Stimulated activated CD8-positive, alpha-beta memory T cell treated with anti-CD3 and anti-CD28 coated beads, Interleukin-7, amount 100 ng/mL, for 24 hours (primary cell): ENCODE measurements at places on chromosomes 16 and 17.

DNA sequence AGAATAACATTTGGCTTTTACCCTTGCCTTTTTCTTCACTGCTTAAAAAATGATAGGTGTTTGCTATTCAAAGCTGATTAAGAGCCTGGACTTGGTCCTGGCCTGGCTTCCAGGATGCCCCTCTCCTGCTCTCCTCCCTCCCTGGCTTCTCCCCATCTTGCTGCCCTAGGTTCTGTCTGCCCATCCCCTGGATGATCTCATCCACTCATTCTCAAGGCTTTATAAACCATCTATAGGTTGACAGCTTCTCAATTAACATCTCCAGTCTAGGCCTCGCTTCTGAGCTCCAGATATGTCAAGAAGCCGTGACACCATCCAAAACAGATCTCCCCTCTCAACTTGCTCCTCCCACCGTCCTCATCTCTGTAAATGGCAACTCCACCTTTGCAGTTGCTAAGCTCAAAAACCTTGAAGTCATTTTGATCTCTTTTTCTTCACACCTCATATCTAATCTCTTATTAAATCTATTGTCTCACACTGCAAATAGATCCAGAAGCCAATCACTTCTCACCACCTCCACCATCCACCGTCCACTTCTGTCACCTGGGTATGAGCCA is 8.7 kb downstream of the ZNF771 start:
- DNase-seq: no peak

DNA sequence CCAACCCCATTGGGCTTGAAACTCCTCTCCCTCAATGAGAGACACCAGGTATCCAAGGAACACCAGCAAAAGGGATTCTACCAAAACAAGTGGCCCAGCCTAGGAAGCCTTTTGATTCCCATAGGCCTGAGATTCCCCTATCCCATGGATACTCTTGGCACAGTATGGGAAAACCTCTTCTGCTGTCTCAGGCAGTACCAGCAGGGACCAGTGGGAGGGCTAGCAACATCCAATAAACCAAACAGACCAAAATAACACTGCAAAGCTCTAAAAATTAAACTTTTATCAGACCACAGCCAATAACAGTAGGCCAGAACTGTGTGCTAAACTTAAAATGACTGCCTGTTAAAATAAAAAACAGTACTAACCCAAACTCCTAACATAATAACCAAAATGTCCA is 153.9 kb upstream of the CES5A start:
- DNase-seq: no peak

DNA sequence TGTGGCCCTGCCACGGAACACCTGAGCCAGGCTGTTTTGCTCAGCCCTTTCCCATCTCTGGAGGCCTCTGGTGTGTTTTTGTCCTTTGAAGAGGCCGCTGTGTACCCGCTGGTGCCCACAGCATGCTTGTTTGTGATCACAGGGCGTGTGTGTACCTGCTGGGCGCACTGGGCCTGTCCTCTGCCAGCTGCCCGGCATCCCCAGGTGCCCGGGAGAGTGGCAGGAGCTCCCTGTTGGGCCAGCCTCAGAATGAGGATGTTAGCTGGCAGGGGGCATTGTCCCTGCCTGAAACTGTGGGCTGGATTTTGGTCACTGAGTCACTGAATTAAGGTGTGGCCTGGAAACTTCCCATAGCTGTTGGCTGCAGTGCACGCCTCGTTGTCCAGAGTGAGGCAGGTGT is 31.1 kb downstream of the BAIAP2 start:
- DNase-seq: no peak

DNA sequence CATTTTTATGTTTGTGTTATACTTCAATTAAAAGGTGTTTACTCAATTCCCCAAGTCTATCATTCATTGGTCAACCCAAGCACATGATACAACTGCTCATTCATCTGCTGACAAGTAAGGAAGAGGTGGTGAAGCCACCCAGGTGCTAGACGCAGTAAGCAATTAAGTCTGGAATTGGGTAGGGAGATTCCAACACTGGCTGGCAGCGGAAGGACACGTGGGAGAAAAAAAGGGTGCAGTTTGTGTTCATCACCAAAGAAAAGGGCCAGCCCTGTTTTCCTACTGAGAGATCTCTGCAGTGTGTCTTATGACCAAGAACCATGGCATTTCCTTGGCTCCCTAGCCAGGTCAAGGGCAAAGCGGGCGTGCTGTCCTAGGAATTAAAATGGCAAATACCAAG is 11.8 kb upstream of the ZNF23 start:
- DNase-seq: no peak

- DNase-seq: no peak
Observed at GRCh38 chr17:80388175-80388574, 26.8 kb upstream of the ENDOV start.

DNA sequence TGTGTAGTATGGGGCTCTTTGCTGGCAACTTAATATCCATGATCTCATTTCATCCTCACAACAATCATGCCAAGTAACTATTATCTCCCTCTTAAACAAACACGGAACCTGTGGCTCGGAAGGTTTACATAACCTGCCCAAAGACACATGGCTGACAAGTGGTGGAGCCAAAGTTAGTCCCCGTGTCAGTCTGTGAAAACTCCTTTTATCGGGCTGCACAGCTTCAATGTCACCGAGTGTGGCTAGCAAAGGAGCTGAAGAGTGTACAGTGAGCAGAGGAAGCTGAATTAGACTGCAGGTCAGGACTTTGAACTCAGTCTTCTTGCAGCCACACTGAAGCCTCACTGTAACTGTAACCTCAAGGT is 80.3 kb downstream of the PARN start:
- DNase-seq: no peak

DNA sequence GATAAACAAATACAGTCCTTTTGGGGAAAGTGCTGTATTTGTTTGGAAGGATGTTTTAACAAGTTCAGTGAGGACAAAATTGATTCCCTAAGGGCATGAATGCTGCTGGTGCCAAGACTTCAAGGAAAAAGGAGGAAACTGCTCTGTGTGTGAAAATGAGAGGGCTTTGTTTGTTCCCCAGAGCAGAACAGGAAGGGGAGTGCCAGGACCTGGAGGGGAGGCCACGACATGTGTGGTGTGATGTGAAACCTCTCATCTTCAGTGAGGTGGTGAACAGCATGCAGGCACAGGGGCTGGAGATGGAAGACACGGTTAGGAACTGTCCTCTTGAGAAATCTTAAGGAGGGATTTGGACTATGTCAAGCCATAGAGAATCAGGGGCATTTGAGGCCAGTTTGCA is 46.6 kb upstream of the GRIN2A start:
- DNase-seq: no peak

GRCh38 chr17:56661906-56662305 is 68.4 kb downstream of the NOG start:
- DNase-seq: no peak

DNA sequence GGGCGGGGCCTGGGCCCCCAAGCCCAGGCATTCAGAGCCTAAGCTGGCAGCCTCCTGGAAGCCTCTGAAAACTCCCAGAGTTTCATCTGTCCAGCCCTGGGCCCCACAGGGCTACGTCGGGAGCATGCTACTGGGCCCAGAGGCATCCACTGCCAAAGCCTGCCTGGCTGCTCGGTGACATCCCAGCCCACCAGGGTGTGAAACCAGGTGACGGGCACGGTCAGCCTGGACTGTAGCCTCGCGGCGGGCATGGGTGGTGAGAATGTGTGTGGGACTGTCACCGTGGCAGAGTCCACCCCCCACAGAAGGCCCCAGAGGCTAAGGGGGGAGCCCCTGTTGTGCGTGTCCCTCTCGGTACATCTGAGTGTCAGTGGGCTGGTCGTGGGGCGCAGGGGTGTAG is 25.6 kb upstream of the AATK start:
- DNase-seq: no peak

- no peak for DNase-seq
Observed at GRCh38 chr16:67120025-67120424, 10.3 kb downstream of the PHAF1 start.

DNA sequence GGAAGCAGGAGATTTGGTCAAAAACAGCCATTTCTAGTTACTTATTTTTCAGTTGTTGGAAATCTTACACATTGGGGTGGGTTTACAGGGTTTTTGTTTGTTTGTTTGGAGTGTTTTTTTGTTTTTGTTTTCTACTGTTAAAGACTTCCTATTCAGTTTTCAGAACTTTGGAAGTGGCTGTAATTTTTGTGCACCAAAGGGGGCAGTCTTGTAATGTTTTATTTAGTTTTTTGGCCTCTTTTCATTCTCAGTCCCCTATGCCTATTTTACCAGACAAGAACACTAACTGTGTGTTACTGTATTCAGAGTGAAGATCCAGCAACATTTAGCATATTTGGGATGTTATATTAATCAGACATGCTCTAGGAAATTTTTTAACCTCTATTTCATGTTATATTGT is 20.6 kb downstream of the TPPP3 start:
- no peak for DNase-seq

GRCh38 chr16:17379121-17379571 is 91.6 kb downstream of the XYLT1 start:
- no peak for DNase-seq

- DNase-seq: no peak
Observed at GRCh38 chr16:30491744-30492308, 19.3 kb downstream of the ITGAL start.

GRCh38 chr17:72702998-72703397 is 389.5 kb downstream of the SLC39A11 start:
- DNase-seq: no peak

DNA sequence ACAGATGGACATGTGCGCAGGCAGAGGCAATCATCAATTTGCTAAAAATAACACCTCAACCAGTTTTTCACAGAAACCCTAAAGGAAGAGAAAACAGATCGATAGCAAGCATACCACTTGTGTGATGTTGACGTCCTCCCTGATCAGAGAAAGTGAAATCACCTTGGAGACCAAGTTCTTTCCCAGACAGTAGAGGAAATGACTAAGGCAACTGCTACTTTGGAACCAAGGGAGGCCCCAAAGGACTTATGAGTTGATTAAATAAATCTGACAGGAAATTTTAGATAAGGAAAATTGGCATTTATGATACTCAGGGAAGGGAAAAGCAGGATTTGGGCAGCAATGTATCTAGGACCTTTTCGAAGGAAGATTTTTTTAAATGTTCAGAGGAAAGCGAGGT is 267.1 kb upstream of the ASIC2 start:
- DNase-seq: no peak

DNA sequence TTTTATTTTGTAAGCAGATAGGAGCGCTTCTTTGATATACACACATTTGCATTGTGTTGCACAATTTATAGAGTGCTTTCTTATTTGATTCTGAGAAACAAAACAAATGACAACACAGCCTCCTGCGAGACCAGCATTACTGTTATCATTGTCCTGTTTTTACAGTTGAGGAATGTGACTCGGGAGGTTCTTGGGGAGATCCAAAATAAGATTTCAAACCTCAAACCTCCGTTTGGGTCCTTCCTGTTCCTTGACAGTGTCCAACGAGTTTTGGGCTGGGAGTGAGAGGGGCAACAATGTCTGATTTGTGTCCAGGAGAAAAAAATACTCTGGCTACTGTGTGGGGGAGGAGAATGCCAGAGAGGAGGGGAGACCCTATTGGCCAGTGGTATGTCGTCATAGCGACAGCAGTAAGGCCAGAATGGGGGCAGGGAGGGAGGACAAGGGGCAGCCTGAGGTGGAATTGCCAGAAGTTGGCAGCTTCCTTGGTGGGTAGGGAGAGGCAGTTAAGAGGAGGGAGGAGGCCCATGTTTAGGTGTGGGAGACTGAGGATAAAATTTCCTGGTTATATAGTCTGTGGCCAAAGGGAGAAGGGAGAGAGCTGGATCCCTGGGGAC is 45.5 kb downstream of the TMEM132E start:
- DNase-seq: no peak

DNA sequence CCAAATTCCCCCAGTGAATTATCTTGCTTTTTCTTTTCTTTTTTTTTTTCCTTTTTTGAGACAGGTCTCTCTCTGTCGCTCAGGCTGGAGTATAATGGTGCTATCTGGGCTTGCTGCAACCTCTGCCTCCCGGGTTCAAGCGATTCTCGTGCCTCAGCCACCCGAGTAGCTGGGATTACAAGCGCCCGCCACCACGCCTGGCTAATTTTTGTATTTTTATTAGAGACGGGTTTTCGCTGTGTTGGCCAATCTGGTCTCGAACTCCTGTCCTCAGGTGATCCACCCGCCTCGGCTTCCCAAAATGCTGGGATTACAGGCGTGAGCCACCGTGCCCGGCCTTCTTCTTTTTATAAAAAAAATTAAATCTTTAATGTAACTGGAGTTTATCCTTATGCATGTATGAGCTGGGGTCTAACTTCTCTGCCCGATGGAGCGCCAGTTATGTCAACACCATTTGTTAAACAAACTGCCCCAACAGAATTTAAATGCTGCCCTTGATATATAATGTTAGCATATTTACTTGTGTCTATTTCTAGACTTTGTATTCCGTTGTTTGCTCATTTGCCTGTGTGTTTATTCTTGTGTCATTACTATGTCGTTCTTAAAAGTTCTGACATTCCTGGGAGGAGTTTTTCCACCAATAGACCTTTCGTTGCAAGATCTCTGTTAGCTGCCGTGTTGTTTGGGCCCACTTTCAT is 535 bp upstream of the AURKB start:
- no peak for DNase-seq

DNA sequence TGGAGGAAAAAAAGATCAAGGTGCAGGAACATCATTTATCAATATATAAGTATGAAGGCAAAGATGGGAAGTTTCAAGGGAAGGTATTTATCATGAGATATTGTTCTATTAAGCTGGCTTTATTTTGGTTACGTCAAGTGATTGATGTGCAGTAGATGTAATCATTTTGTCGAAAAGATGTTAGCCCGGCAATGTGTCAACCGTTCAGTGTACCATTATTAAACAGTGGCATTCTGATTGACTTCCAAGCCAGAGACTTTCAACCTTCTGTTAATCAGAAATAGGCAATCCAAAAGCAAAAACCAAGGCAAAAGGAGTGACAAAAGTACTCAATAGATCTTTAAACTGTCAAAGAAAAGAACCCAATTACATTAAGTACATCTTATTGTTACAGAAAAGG is 1340.3 kb upstream of the GOT2 start:
- DNase-seq: no peak

DNA sequence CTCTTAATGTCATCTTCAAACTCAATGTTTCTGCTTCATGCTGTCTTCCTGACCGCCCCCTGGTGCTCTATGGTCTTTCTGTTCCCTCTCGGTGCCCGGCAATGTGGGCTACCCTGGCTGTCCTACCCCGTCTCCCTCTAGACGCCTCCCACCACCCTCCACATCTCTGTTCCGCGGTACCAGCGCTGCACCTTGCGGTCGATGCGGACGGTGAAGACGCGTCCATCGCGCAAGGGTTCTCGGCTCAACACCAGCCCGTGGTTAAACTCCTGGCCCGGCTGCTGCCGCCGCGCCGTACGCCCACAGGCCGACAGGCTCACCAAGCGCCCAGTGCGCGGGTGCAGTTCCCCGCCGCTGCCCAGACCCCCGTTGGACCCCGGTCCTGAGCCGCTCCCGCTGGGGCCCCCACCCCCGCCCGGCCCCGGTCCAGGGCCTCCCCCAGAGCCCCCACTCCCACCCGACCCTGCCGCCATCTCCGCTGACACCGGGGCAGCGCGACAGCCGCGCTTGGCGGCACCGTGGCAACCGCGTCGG is at the start of gene NEURL4:
Gene NEURL4, minus strand, starts transcription at position 496 of the 534 bp plus-strand sequence. Its CDS starts 23 bp downstream, at position 473.
- no peak for DNase-seq

GRCh38 chr17:34709158-34709754 is 129.9 kb downstream of the TMEM132E start:
- no peak for DNase-seq
